Naive thymus-derived CD8-positive, alpha-beta T cell (primary cell): ENCODE measurements at places on chromosomes 1 and 21.

- no peak overlapping the region for H3K4me3 ChIP-seq
- H3K27me3 ChIP-seq = no peaks in the 10 kb centered on the region
- H3K27ac ChIP-seq = no peak overlapping the region
- DNase-seq = no peak
- H3K4me1 ChIP-seq = no peaks in the 10 kb centered on the region
- H3K36me3 ChIP-seq = no peaks in the 10 kb centered on the region
Observed at GRCh38 chr1:223887747-223888418, 42.1 kb upstream of the TP53BP2 start.

DNA sequence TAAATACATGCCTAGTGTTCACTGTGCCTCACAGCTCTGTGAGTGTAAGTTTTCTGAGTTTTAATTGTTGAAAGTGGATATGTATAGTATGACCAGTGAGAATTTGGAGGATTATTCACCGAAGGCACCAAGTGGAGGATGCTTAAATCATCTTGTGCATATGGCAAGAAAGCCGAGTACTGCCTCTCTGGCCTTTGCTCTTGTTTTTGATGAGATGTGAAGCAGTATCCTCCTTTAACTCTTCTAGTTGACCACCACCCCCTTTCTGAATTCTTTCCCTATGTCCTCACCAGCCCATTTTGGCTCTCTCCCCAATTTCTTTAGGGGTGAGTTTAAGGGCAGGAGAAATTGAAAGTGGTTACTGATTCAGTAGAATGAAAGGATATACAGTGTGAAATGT, 130.4 kb downstream of the SYT2 start:
- no peak overlapping the region for H3K27ac ChIP-seq
- H3K27me3 ChIP-seq = no peaks in the 10 kb centered on the region
- H3K4me3 ChIP-seq = no peak overlapping the region
- peaks cover 28% of the 10 kb centered on the region for H3K36me3 ChIP-seq

DNA sequence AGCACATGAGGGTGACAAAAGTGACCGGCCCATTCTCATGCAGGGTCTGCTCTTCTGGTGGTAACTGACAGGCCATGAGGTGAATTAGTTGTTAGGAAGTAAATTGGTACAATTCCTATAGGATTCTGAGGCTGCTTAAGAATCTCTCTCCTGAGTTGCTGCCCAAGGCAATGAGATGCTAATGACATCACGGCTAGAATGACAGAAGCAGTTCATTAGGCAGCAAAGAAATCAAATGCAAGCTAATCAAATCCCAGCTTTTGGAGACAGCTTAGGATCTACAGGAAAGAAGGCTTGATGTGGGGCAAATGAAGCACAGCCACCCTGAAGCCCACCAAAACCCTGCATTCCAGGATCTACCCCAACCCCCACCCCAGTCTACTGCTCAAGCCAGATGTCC, 265.2 kb downstream of the ASTN1 start:
- DNase-seq = no peak
- H3K27me3 ChIP-seq = peaks cover 56% of the 10 kb centered on the region
- peaks cover 4% of the 10 kb centered on the region for H3K4me1 ChIP-seq
- no peak overlapping the region for H3K4me3 ChIP-seq
- H3K27ac ChIP-seq = no peak overlapping the region
- H3K36me3 ChIP-seq = peaks cover 4% of the 10 kb centered on the region

DNA sequence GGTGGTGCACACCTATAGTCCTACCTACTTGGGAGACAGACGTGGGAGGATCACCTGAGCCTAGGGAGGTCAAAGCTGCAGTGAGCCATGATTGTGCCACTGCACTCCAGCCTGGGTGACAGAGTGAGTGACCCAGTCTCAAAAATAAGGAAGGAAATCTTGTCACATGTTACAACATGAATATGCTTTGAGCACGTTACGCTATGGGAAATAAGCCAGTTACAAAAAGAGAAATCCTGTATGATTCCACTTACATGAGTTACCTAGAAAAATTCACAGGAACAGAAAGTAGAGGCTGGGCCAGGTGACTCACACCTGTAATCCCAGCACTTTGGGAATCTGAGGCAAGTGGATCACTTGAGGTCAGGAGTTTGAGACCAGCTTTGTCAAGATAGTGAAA, 6.7 kb upstream of the PADI6 start:
- no peak overlapping the region for H3K27ac ChIP-seq
- peaks cover 6% of the 10 kb centered on the region for H3K36me3 ChIP-seq
- peaks cover 7% of the 10 kb centered on the region for H3K4me1 ChIP-seq
- peaks cover 14% of the 10 kb centered on the region for H3K27me3 ChIP-seq

GRCh38 chr1:151858030-151858746, 4.7 kb upstream of the THEM5 start:
- peaks cover 1% of the 10 kb centered on the region for H3K27me3 ChIP-seq
- no peaks in the 10 kb centered on the region for H3K4me1 ChIP-seq
- no peak for DNase-seq
- no peaks in the 10 kb centered on the region for H3K36me3 ChIP-seq
- no peak overlapping the region for H3K4me3 ChIP-seq

GRCh38 chr1:241810769-241811405, 37.1 kb upstream of the EXO1 start:
- no peak overlapping the region for H3K27ac ChIP-seq
- H3K36me3 ChIP-seq = no peaks in the 10 kb centered on the region
- H3K4me1 ChIP-seq = no peaks in the 10 kb centered on the region
- H3K4me3 ChIP-seq = no peak overlapping the region
- no peaks in the 10 kb centered on the region for H3K27me3 ChIP-seq

GRCh38 chr1:153141377-153141776, 9.3 kb downstream of the SPRR2G start:
- DNase-seq = no peak
- peaks cover 36% of the 10 kb centered on the region for H3K27me3 ChIP-seq
- H3K4me1 ChIP-seq = no peaks in the 10 kb centered on the region
- no peak overlapping the region for H3K27ac ChIP-seq
- no peak overlapping the region for H3K4me3 ChIP-seq
- no peaks in the 10 kb centered on the region for H3K36me3 ChIP-seq

DNA sequence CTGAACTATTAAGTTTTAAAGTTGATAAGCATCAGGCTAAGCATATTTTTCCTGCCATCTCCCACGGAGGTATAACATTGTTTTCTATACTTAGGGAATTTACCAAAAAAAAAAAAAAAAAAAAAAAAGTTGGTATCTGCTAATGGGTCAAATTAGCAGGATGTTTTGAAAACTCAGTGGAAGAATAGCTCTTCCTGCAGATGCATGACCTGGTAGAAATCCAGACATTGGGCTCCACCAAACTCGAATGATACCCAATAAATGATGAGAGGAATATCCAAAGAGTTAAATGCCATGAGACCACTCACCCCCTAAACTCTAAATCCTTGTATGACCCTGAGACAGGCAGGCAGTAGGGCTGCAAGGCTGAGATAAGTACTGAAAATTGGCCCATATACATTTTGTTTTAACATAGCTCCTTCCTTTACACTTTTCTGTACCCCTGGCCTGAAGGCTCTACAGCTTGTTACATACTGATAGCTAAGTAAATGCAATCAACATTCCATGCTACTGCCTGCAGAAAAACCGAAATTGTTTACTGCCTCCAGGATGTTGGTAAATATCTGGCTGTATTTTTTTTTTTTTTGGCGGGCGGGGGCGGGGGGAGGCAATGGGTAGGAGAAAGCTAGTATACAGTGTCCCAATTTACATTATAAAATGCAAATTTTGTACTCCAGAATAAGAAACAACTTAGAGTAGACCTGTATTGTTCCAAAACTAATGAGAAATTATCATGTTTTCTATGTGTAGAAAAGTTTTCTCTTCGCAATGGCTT, 57.6 kb downstream of the NFIA start:
- H3K27ac ChIP-seq = no peak overlapping the region
- no peak overlapping the region for H3K4me3 ChIP-seq
- H3K27me3 ChIP-seq = no peaks in the 10 kb centered on the region
- H3K4me1 ChIP-seq = peaks cover 4% of the 10 kb centered on the region
- no peaks in the 10 kb centered on the region for H3K36me3 ChIP-seq

DNA sequence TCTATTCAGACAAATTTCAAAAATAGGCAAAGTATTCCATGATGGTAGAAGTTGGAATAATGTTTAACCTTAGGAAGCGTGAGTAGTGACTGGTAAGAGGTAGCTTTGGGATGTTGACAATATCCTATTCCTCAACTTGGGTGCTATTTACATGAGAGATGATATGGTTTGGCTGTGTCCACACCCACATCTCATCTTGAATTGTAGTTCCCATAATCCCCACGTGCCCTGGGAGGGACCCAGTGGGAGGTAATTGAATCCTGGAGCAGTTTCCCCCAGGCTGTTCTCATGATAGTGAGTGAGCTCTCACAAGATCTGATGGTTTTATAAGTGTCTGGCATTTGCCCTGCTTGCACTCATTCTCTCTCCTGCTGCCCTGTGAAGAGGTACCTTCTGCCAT, 67.3 kb downstream of the PLPPR4 start:
- no peaks in the 10 kb centered on the region for H3K27me3 ChIP-seq
- no peak overlapping the region for H3K27ac ChIP-seq
- DNase-seq = no peak
- no peaks in the 10 kb centered on the region for H3K36me3 ChIP-seq
- H3K4me1 ChIP-seq = no peaks in the 10 kb centered on the region

GRCh38 chr1:11611638-11612327, 42.4 kb downstream of the FBXO2 start:
- no peak overlapping the region for H3K4me3 ChIP-seq
- no peak for DNase-seq
- no peaks in the 10 kb centered on the region for H3K4me1 ChIP-seq
- no peaks in the 10 kb centered on the region for H3K36me3 ChIP-seq

DNA sequence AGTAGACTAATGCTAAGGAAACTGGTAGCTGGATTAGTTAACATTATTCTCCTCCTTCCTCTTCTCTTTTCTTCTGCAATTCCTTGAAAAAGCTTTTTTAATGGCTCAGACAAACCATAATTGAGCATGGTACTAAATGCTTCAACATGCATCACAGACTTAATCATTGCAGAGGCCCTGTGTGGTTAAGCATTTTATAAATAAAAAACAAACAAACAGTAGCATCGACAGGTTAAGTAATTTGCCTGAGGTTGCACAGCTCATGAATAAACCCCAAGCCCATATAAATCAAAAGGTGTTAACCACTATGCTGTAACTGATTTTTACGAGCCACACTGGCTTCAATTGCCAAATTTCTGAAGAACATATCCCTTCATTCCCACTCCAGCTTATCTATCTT, 462.1 kb downstream of the LMO4 start:
- no peak overlapping the region for H3K27ac ChIP-seq
- no peaks in the 10 kb centered on the region for H3K27me3 ChIP-seq
- H3K36me3 ChIP-seq = no peaks in the 10 kb centered on the region
- H3K4me1 ChIP-seq = no peaks in the 10 kb centered on the region

DNA sequence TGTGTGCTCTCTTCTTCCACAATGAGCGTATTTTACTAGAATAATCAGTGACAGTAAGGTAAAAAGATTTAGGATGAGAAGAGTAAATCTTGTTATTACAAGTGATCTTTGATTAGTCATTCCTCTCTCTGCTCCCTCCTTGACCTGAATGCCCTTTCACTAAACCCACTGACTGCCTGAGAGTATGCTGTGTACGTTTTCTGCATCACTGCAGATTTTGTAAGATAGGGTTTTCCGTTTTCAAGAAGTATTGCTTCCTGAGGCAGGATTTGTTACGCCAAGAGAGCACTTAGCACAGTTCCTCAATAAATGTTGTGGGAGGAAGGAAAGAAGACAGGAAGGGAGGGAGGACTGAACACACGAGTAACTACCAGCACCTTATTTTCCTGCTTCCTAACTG, 7.7 kb upstream of the LAMB3 start:
- H3K27me3 ChIP-seq = peaks cover 2% of the 10 kb centered on the region
- H3K4me1 ChIP-seq = peaks cover 9% of the 10 kb centered on the region
- H3K27ac ChIP-seq = no peak overlapping the region
- no peak overlapping the region for H3K4me3 ChIP-seq

GRCh38 chr1:219185486-219186117, 11.9 kb downstream of the LYPLAL1 start:
- DNase-seq = no peak
- H3K36me3 ChIP-seq = peaks cover 37% of the 10 kb centered on the region
- H3K4me3 ChIP-seq = no peak overlapping the region
- no peak overlapping the region for H3K27ac ChIP-seq
- peaks cover 59% of the 10 kb centered on the region for H3K4me1 ChIP-seq
- H3K27me3 ChIP-seq = no peaks in the 10 kb centered on the region

GRCh38 chr1:181099152-181100014, 10.9 kb downstream of the IER5 start:
- no peaks in the 10 kb centered on the region for H3K27me3 ChIP-seq
- no peak overlapping the region for H3K4me3 ChIP-seq
- H3K27ac ChIP-seq = peak overlapping the region; percentile 40
- H3K36me3 ChIP-seq = peaks cover 2% of the 10 kb centered on the region

- no peak overlapping the region for H3K27ac ChIP-seq
- no peak overlapping the region for H3K4me3 ChIP-seq
- no peaks in the 10 kb centered on the region for H3K4me1 ChIP-seq
- no peaks in the 10 kb centered on the region for H3K36me3 ChIP-seq
- no peak for DNase-seq
Observed at GRCh38 chr1:112006416-112007025, 17.1 kb upstream of the KCND3 start.

GRCh38 chr21:15071009-15071408, 6.2 kb upstream of the NRIP1 start:
- no peak overlapping the region for H3K4me3 ChIP-seq
- H3K27me3 ChIP-seq = no peaks in the 10 kb centered on the region
- H3K27ac ChIP-seq = no peak overlapping the region
- DNase-seq = no peak
- no peaks in the 10 kb centered on the region for H3K36me3 ChIP-seq
- peaks cover 10% of the 10 kb centered on the region for H3K4me1 ChIP-seq

DNA sequence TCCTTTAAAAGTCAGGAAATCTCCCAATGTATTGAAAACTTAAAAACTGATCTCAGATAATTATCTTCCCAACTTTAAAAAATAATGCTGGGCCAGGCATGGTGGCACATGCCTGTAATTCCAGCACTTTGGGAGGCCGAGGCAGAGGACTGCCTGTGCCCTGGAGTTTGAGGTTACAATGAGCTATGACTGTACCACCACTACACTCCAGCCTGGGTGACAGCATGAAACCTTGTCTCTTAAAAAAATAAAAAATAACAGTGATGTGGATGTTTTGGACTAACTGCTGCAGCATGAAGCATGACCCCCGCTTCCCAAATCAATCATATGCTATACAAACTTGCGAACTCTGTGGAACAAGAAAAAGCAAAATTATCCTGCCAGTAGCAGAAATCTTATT, 186.3 kb downstream of the RERE start:
- H3K4me1 ChIP-seq = peaks cover 36% of the 10 kb centered on the region
- no peaks in the 10 kb centered on the region for H3K36me3 ChIP-seq
- no peak for DNase-seq
- no peak overlapping the region for H3K27ac ChIP-seq

DNA sequence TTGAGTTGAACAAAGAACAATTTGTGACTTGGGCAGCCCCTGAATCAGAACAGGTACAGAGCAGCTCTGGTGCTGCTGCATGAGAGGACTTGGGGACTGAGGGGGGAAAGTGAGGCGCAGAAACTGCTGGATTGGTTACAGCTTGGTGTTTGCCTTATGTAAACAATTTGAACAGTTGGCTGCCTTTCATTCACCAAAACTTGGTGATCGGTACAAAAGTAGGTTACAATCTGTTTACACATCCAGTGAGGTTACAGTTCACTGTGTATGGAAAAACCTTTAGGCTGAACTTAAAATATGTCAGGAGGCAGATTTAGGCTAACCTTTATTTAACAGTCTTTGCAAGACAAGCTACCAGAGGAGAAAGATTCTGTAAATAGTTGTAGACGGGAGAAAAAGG, 28.6 kb upstream of the MTR start:
- H3K27me3 ChIP-seq = peaks cover 13% of the 10 kb centered on the region
- no peaks in the 10 kb centered on the region for H3K4me1 ChIP-seq
- no peak for DNase-seq
- H3K36me3 ChIP-seq = no peaks in the 10 kb centered on the region
- no peak overlapping the region for H3K27ac ChIP-seq
- H3K4me3 ChIP-seq = no peak overlapping the region
